CD4-positive, alpha-beta T cell treated with Interleukin-2 at 100 ng/mL for 4 hours (primary cell): ENCODE measurements at places on chromosomes 5 and 9.

GRCh38 chr5:10445352-10445751 is 3.7 kb downstream of the ROPN1L start:
- peak; percentile 51 for DNase-seq

DNA sequence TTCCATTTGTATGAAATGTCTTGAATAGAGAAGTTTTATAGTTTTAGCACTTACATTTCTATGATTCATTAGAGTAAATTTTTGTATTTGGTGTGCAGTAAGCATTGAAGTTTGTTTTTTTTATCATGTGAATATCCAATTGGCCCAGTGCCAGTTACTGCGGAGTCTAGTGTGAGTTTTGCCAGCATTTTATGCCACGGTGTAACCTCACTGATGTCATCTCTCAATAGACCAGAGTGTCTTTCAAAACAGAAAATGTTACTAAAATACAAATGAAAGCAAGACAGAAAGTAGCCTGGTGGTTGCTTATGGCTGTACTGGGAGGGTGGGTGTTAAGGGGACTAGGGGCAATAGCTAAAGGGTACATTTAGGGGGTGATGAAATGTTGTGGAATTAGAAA is 62.8 kb downstream of the IPPK start:
- no peak for DNase-seq

- DNase-seq: peak; percentile 93
Observed at GRCh38 chr5:55994998-55995914, 493 bp upstream of the IL6ST start.

GRCh38 chr5:50958852-50959457 is 292.5 kb downstream of the PARP8 start:
- peak; percentile 18 for DNase-seq

DNA sequence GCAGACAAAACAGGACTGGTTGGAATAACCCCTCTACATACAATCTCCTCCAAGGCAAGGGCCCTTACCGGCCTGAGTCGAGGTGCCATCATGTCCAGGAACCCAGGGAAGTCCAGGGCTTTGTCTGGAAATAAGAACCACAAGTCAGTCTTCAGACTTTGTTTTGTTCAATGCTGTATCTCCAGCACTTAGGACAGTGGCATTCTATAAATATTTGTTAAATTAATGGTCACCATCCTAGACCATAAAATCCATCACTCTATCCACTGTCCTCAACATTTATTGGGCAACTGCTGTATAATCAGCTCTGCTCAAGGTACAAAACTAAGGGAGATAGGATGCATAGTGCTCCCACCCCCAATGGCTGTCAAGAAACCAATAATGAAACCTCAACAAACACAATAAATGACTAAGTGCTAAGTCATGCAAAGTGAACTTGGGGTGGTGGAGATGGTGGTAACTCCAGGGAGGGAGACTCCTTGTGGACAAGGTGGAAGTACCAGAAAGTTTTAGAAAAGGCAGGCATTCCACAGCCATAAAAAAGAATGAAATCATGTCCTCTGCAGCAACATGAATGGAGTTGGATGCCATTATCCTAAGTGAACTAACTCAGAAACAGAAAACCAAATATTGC is 5.0 kb downstream of the RELL2 start:
- peak; percentile 18 for DNase-seq

- no peak for DNase-seq
Observed at GRCh38 chr5:103177543-103177942, 57.4 kb downstream of the PPIP5K2 start.

DNA sequence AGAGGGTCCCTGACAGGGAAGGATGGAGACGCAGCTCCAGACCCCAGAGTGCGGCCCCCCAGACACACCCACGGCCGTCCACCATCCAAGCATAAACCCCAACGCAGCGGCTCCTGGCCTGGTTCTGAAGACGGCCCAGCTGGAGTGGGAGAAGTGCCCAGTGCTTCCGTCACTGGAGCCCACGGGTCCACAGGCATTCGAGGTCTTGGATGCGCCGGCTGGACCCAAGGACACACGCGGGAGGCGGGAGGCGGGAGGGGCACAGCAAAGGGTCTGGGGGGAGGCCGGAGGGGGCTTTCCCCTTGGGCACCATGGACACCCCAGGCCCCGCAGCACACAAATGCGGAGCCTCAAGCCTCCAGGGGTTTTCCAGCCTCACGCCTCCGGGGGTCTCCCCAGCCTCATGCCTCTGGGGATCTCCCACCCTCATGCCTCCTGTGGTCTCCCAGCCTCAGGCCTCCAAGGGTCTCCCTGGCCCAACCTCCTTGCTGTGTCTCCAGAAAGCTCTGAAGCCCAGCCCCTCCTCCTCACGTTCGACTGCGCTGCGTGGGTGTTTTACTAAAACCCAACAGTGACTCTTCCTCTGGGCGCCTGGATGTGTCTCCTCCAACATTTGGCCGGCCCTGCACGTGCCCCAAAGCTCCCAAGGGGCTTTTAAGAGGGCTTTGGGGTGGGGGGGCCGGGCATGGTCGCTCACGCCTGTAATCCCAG is 15.2 kb downstream of the EXD3 start:
- no peak for DNase-seq

DNA sequence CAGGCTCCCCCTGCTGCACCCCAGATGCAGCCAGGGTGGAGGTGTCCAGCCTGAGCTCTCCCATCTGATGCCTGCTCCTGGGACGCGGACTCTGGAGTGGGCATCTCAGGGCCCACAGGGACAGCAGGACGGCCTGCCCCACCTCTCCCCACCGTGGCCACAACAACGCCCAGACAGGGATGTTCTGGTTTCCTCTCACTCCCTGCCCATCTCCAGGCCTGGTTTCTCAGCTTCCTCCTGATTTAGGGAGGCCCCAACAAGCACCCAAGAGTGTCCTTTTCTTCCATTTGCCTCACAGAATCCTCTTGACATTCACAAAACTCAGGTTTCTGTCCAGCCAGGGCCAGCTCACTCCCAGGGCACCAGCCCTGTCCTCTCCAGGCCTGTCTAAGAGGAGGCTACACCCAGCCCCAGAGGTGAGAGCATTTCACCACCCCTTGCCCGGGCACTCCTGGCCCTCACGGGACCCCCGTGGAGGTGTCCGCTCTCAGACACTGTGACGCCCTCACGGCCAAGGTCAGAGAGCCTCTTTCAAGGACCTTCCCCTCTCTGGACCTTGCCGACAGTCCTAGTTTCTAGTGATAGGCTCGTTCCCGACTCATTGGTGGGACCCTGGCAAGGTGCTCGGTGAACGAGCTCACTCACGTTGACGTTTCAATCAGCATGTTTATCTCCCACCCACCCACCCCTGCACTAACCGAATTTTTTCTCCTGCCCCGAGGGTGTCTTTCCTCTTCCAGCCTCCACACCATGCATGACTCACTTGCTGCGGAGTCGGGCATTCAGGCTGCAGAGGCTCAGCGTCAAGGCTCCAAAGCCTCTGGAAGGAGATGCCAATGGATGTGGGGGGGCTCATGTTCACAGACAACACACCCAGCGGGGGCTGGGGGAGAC is 62.0 kb upstream of the UNC5A start:
- no peak for DNase-seq

DNA sequence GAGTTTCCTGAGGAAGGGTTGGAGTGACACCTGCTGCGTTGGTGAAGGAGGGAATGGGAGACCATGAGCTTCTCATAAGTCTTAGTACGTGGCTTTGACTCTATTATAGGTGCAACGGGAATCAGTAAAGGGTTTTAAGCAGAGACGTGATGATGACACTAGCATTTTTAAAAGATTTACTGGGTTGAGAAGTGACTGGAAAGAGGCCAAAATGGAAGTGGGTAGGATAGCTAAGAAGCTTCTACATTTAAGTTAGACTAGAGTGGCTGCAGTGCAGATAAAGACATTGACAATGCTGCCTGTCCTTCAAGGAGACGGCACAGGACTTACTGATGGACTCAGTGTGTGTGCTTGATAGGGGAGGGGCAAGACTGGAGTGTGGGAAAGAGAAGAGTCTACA is 6.2 kb downstream of the GAPT start:
- no peak for DNase-seq

- DNase-seq: no peak
Observed at GRCh38 chr5:145633474-145633873, 201.7 kb downstream of the PRELID2 start.

GRCh38 chr9:89677702-89678395 is 73.0 kb downstream of the GADD45G start:
- DNase-seq: no peak

GRCh38 chr5:41695920-41696582 is 174.2 kb downstream of the OXCT1 start:
- DNase-seq: no peak

GRCh38 chr9:3006851-3007250 is 163.0 kb upstream of the PUM3 start:
- DNase-seq: no peak

- DNase-seq: no peak
Observed at GRCh38 chr9:11163843-11164242, 551.0 kb upstream of the PTPRD start.
